Amniotic epithelial cell (primary cell): ENCODE measurements at places on chromosomes 4 and X.

DNA sequence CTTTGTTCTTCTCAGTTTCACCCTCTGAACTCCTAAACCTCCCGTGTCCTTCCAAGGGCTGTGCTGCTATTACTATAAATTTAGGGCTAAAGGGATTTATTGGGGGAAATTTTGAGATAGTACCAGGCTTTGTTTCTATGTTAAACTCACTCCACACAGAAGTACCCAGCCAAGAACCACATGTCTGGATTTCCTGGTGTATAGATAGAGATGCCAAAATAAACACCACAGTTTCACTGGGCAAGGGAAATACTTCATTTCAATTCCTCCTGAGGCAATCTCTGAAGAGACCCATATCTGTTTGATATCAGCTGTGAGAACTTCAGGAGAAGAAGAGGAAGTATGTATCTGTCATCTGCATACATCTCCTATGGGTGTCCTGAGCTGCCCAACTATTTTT, 21.7 kb upstream of the CLNK start:
- DNase-seq, result no peak

DNA sequence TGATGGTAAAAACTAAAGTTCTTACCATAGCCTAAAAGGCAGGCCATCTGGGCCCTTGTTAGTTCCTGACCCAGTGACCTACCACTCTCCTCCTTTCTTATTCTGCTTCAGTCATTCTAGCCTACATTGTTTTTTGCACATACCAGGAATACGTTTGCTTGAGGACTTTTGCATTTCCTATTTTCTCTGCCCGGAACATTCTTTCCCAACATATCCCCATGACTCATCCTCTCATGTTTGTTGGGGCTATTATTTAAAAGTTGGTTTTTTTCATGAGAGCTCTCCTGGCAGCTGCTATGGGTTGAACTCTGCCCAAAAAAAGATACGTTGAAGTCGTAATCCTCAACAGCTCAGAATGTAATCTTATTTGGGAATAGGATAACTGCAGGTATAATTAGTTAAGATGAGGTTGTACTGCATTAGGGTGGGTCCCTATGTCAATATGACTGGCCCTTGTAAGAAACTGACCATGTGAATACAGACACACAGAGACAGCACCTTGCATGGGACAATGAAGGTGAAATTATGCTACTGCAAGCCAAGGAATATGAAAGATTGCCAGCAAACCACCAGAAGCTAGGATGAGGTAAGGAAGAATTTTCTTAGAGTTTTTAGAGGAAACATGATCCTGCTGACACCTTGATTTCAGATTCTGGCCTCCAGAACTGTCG, 138.3 kb upstream of the PDHA2 start:
- peak; percentile 85 for DNase-seq

DNA sequence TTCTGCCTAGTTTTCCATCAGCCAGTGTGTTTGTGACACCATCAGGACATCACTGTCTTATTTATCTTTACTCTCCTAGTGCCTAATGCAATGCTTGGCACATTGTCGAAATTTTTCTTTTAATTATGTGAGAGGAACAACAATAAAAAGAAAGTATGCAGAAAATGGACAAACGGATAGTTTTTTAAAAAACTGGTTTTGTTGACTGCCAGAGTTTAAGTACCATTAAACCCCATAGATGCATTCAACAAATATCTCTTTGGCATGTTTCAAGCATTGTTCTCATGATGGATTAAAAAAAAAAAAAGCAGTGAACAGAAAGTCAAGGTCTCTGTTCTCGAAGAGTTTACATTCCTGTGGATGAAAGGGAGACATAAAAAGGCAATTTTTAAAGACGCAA, 398.4 kb downstream of the PPP3CA start:
- peak; percentile 21 for DNase-seq

GRCh38 chr4:82623121-82623683, 61.4 kb upstream of the TMEM150C start:
- DNase-seq, result no peak

GRCh38 chr4:182807346-182807745, 109.8 kb downstream of the DCTD start:
- no peak for DNase-seq

DNA sequence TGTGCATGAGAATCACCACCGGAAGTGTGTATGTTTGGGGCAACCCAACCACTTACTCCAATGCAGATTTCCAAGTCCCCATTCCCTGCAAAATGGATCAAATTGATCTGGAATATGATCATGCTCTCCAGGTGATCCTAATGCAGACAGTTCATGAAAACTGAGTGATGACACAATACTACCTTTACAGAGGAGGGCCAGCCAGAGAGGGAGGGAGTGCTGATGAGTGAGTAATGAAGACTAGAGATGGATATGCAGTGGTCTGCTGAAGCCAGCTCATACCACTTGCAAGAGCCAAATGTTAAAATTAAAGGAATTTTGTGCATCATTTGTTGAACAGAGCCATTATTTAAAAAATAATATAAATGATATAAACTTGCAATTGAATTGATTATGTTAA, 10.2 kb upstream of the CPE start:
- no peak for DNase-seq

DNA sequence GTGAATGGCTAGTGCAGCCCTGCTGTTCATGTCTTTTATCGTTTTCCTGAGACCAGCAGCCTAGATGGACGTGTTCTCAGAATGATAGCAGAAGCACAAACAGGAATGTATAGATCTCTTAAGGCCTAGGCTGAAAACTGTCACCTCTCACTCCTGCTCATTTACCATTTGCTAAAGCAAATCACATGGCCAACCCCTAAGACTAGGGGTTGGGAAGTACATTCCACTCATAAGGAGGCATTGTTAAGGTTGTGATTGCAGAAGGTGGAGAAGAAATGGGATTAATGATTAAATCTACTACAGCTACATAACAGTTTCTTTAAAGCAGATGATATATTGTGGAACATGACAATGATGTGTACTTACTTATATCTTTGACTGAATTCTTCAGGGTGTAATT, 536.8 kb upstream of the FTHL17 start:
- no peak for DNase-seq

GRCh38 chr4:53061091-53061850, 199.2 kb downstream of the RASL11B start:
- DNase-seq, result no peak

- no peak for DNase-seq
These were observed 119.5 kb downstream of the PHKA2 start for GRCh38 chrX:18864390-18864920.

DNA sequence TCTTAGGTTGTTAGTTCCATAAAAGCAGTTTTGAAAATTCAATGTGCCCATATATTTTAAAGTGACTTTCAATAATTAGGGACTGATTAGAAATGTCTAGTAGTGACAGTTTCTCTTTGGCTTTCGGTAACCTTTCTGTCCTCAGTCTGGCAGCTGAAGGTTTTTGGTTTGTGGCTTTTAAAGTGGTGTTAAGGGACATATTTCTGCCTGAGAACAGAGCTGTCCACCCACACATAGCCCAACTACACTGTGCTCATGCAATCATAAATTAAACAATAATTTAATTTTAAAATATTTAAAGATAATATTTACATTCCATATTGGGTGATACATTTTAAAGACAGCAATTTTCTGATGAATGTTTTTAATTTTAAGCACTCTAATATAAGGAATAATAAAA, 335.0 kb upstream of the TENM3 start:
- DNase-seq, result no peak

GRCh38 chr4:8560265-8561047, 19.7 kb upstream of the GPR78 start:
- DNase-seq, result peak; percentile 44

DNA sequence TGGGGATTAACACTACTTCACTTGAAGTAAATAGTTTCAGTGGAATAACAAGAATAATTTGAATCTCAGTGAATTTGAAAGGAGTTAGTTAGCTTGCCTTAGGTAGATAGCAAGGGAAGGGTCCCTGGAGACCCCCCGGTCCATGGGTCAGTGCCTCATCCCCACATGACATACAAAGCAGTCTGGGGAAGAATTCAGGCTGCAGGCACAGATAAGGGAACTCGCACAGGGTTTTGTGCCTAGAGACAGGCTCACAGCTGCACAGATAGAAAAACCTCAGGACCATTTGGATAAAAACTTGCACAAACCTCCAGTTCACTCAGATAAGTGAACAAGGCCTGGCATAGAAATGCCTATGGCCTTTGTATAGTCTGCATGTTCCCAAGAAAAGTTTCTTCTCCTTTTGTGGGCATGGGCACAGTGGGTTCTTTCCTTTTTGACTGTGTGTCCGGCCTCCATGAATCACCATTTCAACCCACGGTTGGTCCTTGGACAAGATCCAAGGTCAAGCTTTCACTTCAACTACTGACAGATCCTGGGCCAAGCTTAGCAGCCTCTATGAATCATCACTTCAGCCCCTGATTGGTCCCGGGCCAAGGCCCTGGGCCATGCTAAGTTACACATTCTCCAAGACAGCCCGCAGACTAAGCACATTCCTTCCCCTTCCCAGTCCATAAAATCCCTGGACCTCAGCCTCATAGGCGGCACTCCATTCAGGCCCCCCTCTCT, 108.3 kb upstream of the KLHL4 start:
- peak; percentile 92 for DNase-seq

- DNase-seq, result no peak
These were observed 824.0 kb downstream of the RAPGEF2 start for GRCh38 chr4:159926871-159927270.

DNA sequence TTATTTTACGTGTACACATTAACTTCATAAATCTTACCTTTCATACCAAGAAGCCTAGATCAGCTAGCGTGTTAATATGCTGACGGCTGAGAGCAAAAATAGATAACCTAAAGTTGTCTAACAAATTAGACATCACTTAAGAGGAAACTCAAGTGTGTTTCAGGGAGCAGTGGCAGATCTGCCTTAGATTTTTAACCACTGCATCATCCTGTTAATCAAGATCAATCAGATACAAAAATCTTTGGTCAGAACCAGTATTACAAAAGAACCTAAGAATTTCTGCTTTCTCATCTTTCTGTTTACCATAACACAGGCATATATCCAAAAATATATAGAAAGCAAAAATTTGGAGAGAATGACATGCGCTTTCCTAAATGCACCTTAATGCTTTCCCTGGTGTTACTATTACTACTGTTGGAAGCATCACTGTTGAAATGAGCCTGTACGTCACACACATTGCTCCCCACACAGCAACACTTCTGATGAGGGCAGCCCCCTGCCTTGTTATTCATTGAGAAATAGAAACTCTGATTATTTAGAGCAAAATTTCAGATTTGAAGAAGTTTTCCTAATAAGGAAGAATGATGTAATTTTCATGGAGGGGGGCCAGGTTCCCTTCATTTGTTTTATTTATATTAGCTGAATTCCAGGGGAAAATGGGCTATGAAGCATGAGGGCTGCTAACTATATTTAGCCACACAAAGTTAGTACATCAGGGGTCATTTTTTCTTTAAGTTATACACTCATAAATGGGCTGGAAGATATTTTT, 152.3 kb downstream of the CBR4 start:
- DNase-seq, result peak; percentile 54

DNA sequence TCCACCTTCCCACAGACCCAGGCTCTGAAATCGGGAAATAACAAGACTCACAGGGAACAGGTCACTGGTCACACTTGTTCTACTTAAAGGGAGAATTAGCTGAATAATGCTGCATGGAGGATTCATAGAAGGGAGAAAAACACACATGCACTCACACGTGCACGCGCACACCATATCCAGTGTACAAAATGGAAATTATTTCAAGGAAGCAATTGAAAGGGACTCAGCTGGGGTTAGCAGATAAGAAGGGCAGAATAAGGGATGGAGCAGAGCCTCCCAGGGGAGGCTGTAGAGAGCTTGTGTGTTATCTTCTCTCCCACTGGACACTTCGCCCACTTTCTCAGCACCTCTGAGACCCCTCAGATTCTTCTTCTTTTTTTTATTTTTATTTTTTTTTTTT, 10.3 kb downstream of the GABRQ start:
- DNase-seq, result no peak

- DNase-seq, result no peak
These were observed 273.6 kb downstream of the FBXO8 start for GRCh38 chr4:174009686-174010451.

- DNase-seq, result no peak
These were observed 220.2 kb upstream of the UGT8 start for GRCh38 chr4:114378305-114378903.

DNA sequence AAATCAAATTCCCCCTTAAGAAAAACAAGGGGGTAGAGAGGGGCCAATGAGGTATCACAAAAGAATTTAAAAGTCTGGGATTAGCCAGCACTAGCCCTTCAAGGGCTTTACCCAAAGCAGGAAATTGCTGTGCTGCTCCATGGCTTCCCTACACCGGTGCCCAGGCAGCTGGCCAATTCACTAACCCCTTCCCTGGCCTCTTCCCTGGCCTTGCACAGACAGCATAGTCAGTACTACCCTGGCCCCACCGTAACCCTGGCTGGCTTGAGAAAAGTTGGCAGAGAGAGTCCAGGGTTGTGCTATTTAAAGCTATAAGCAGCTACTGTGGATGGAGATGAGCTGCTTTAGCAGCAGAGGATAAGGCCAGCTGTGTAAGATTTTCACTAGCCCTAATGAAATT, 43.1 kb downstream of the ADAMTS3 start:
- peak; percentile 86 for DNase-seq

DNA sequence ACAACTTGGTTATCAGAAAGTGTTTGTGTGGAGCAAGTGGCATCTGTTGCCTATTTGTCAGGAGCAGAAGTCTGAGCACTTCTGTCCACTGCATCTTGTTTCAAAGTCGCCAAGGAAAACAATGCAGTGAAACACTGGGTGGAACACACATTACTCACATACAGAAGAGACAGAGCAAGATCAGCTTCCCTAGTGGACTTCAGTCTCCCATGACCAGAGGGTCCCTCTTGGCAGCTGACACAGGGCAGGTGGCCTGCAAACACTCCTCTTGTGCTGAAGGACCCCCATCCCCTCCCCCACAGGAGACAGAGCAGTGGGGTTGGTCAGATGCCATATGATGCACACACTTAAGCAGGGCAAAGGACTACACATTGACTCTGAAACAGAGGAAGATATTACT, 3.6 kb upstream of the BBS12 start:
- DNase-seq, result no peak

DNA sequence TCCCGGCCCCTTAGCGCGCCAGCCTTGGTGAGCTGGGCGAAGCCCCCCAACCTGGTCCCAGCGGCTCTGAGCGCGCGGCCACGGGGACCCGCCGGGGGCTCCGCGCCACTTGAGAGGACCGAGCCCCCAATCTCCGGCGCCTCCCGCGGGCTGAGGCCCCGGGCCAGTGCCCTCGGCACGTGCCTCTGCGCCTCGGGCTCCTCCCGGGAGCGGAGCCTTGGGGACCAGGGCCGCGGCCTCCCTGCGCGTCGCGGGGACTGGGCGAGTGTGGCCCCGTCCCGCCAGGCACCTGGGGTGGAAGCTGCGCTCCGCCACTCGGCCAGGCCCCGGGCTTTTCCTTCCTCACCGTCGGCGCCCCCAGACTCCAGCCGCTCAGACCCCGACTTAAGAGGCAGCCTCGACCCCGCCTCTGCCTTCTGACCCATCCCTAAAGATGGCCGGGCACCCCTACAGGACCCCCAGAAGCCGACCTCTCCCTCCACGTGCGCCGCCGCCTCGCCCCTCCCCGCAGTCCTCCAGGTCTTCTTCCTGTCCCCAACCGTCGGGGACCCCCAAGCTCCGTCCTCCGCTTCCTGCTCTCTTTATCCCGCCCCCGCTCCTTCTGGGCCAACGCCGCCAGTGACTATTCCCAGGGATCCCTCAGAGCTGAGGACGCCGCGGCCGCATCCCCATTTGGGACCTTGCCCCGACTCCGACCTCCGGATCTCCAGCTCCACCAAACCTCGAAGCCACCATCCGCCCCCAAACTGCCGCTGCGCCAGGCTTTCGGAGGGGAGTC, 752 bp downstream of the ERAS start:
- DNase-seq, result no peak

GRCh38 chrX:6748595-6748994, 213.7 kb upstream of the VCX3A start:
- no peak for DNase-seq
